ENCODE measurements at places on chromosomes 1 and 21.

DNA sequence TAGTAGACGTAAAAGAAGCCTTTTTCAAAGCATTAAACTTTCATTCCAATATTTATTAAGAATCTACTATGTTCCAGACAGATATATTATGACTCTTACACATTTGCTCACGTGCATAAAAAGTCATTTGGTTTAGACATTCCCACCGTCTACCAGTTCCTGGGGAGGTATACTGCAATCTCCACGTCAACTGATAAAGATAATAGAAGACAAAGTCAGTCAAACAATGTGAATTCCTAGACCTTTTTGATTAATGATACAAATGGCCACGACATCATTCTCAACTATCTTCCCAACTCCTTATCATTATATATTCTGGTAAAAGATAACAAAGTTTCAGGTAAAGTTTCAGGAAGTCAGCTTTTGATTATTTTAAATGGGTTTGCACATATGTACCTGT, 69.0 kb downstream of the SIPA1L2 start:
- DNase-seq: no peak

DNA sequence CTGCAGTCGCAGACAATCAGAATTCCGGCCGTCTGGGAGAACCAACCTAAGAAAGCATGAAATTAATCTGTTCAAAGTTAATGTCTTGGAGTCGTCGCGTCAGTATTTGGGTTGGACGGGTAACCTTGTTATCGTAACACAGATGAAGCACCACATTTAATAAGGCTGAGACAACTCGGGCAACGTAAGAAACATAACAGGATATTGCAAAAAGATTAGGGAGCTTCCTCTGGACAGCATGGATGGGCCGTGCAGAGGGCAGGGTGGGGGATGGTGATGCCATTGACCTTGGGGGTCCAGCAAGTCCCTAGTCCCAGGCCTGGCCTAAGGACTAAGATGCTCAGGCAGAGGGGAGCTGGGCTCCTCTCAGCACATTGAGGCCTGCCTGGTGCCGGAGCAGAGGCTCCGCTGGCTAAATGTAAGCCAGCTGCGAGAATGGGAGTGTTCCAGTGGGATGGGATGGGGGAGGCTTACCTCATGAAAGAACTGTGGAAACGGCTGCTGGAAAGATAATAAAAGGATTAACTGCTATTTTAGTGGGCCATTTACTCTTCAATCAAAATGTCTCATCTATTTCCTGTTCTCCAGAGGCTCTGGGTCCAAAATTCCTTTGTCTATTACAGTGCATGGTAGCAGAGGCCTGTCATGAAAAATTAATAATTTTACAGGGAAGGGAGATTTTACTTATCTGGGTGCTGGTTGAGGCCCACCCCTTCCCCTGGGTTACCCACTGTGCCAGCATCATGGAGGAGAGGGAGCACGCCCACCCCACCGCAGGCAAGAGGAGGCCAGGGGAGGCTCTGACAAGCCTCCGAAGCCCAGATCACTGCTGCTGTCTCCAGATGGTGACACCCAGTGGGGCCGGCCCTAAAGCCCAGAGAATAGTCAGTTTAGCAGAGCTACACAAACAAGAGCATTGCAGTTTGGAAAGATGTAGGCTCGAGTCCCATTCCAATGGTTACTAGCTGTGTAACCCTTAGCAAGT, 131.6 kb downstream of the DMRTB1 start:
- DNase-seq: no peak

- no peak for DNase-seq
Measured at GRCh38 chr1:9275161-9275560, 17.5 kb upstream of the SPSB1 start.

DNA sequence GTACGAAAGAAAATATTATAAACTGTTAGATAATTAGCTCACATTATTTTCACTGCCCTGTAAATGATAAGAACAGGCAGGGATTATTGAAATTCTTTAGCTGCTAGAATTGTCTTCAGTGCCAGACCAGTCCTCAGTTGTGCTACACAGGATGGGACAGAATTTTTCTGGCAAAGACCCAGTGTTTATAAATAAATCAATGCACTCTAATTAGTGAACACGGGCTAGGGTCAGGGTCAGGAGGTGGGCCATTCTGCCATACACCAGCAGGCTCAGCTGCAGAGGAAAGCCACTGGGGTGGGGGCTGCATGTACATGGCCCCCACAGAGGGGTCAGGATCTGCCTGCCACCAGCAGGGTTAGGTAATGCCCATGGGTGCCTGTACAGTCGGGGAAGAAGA, 6.4 kb downstream of the BCAR3 start:
- no peak for DNase-seq
